Activated CD8-positive, alpha-beta memory T cell treated with anti-CD3 and anti-CD28 coated beads for 1 hour (primary cell): ENCODE measurements at places on chromosomes 6 and 20.

DNA sequence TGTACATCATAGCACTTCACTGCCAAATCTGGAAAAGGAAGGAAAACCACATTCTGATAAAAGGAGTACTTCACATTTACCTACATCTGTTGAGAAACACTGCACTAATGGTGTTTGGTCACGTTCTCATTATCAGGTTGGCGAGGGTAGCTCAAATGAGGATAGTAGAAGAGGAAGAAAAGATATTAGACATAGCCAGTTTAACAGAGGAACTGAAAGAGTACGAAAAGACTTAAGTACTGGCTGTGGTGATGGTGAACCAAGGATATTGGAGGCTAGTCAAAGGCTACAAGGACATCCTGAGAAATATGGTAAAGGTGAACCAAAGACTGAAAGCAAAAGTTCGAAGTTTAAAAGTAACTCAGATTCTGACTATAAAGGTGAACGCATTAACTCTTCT lies 32.0 kb upstream of the GJA10 start:
- no peak for DNase-seq

GRCh38 chr6:48116699-48117645 lies 6.0 kb upstream of the PTCHD4 start:
- DNase-seq, result no peak

DNA sequence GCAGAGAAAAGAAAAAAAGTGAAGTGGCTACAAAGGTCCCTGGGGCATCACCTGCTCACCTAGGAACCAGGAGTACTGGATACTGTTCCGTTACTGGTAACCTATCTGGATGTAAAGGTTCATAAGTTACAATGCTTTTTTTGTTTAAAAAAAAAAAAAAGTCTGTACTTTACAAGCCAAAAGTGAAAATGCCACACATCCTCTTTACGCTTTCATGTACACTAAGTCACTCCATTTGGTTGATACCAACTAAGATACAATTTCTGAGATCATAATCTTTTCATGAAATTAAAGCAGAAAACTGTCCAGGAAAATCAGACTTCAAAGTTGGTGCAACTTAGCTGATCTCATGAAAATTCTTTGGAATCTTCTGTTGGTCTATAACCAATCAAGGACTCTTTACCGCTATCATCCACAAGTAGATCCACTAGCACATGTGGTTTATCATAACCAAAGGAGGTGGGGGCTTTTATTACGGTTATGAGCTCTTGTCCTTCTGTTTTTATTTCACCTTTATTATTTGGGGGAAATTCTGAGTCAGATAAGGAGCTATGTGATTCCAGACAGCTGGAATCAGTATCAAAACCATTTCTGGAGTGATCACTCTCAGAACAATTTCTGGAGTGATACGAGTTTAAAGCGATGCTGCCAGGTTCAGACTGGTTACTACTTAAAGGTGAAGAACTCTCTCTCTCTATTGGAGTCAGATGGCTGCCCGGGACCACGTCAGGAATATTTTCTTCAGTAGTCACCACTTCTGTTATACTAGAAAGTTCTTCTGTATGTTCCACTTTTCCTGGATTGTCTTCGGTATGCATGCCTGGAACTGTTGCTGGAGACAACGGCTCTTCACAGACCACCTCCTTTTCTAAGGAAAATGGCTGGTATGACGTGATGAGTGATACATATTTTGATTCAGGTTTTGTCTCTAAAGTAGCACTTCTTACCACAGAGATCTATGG lies 21.2 kb downstream of the IFNGR1 start:
- DNase-seq, result no peak

GRCh38 chr6:16659466-16660156 lies 101.6 kb downstream of the ATXN1 start:
- no peak for DNase-seq

DNA sequence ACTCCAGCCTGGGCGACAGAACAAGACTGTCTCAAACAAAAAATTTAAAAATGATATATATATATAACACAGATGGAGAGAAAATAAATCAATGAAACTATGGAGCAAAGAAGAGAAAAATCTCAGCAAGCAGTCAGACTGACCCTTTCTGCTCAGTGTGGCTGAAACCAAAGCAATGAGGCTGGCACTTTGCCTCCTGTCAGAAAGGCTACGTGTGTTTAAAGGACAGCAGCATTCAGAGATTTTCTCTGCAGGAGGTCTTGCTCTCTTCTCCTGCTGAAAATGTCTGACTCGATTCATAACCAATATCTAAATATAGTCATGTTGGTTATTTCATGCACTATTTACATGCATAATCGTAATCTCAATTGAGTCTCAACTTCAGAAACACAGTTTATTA lies 527.0 kb upstream of the JARID2 start:
- no peak for DNase-seq
